ENCODE measurements at places on chromosomes 13 and 19.

DNA sequence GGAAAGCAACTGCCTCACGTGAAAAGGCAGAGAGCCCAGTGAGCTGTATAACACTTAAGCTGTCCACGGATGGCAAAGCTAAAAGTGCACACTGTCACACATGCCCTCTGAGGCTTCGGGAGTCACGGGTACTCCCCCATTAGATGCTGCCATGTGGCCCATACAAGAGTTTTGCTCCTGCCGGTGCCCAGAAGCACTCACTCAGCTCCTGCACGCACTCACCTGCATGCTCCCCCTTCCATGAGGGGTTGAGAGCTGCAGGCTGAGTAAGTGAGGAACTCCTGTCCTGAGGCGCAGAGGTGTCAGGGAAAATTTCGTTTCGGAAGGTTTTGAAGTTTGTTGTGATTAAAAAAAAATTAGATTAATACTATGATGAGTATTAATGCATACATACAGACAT, 939.2 kb upstream of the ATXN8OS start:
- DNase-seq = no peak

DNA sequence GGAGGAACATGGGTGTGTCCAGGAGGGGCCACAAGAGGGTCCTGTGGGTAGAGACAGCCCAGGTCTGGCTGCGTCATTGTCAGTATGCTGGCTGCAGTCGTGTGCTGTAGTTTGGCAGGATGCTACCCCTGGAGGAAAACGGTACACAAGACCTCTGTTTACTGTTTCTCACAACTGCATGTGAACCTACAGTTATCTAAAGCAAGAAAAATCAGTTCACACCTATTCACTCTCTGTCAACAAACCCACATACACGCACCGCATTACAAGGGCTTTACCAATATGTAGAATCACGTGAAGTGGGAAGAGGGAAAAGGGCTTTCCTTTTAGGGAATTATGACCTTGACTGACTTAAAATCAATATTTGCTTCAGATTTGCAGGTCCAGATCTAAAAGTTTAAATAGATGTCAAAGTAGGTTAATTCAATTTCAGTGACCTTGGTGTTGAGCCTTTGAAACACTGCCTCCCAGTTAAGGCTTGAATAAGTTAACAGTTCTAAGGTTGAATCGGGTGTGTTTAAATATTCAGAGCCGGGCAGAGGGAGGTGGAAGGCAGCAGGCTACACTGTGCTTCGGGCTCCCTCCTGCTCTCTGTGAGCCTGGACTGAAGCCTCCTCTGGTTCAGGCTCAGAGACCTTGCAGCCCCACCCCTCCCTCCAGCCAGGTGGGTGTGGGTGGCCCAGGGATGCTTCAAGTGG, 17.2 kb upstream of the MCF2L start:
- no peak for DNase-seq

DNA sequence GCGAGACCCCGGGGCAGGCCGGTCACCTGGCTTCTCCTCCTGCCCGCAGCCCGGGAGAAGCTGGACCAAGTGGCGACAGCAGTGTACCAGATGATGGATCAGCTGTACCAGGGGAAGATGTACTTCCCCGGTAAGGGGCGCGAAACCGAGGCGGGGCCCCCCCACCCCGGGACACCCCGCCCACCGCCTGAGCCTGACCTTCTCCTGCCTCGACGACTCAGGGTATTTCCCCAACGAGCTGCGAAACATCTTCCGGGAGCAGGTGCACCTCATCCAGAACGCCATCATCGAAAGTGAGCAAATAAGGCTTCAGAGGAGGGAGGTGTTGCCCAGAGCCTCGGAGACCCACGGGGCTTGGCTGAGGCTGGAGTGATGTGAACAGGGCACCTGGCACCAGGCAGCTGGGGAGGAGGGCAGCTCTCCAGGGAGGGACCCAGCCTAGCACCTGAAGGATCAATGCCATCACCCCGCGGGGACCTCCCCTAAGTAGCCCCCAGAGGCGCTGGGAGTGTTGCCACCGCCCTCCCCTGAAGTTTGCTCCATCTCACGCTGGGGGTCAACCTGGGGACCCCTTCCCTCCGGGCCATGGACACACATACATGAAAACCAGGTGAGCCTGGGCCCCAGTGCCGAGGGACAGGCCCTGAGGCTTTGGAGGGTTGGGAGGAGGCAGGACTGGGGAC, 629 bp downstream of the IZUMO4 start:
- no peak for DNase-seq

DNA sequence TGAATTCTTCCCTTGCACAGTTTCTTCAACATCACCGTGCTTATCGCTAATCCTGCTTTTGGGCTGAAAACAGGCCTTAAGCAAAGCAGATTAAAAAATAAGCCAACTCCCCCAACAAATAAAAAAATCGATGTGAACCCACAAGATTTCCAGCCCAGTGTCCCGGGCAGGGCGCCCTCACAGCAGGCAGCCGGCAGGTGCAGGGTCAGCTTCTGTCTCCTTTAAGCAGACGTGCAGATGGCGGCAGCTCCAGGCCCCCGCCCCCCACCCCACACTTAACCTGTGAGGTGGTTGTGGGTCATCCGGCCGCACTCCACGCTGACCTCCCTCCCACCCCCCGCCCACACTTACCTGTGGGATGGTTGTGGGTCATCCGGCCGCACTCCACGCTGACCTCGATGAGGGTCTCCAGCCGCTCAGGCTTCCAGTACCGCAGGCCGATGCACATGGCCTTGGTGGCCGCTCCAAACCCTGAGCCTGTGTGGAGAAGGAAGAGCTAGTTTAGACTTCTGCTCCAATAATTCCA, 19.8 kb downstream of the ADPRHL1 start:
- no peak for DNase-seq

DNA sequence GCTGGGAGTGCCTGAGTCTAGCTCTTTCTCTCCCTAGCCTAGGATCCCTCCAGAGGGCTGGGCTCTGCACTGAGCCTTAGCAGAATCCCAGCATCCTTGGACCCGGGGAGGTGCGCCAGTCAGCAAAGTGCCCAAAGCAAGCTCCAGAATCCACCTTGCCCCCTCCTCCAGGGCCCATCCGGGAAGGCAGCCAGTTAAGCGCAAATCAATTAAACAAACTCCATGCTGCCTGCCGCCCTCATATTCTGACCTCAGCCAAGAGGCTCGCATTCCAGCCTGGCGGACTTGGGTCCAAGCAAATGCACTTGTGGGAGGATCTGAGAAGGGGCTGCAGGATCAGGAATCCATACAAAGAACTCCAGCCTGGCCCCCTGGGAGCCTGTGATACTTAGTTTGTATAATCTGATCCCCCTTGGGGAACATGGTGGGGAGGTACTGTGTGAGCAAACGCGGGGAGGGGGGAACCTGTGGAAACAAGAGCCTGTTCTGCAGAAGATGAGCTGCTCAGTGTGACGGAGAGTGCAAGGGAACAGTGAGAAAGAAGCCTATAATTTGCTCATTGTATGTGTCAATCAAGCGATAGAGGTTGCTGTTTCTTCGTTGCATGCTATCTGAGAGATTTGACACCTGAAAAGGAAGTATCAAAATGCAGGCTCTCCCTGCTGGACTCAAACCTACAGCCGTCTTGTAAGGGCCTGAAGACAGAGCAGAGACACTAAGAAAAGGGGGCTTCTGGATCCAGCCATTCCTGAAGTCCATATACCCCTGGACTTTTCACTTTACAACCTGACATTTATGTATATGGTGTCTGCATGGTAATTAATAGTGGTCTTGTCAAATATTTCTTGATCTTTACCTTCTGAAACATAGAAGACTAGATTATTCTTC, 29.4 kb downstream of the ZNRF4 start:
- no peak for DNase-seq

GRCh38 chr13:105519771-105520170, 1015.7 kb downstream of the EFNB2 start:
- no peak for DNase-seq

DNA sequence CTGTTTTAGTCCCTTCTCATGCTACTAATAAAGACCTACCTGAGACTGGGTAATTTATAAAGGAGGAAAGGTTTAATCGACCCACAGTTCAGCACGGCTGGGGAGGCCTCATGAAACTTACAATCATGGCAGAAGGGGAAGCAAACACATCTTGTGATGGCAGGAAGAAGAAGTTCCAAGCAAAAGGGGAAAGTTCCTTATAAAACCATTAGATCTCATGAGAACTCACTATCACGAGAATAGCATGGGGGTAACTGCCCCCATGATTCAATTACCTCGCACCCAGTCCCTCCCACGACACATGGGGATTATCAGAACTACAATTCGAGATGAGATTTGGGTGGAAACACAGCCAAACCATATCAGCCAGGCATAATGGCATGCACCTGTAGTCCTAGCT, 13.0 kb upstream of the STRN4 start:
- DNase-seq = no peak

DNA sequence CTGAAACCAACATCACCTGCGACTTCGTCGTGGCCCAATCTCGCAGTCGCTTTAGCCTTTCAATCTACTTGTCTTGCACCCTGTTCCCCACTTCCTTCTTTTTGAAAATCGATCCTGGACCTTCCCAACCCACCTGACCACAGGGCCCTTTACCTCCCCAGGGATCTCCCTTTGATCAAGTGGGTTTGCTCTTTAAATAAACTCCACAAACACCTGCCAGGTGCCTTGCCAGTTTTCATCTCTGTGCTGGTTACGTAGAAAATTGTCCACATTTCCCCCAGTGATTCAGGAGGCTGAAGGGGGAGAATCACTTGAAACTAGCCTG, 14.5 kb upstream of the RAB20 start:
- DNase-seq = no peak

DNA sequence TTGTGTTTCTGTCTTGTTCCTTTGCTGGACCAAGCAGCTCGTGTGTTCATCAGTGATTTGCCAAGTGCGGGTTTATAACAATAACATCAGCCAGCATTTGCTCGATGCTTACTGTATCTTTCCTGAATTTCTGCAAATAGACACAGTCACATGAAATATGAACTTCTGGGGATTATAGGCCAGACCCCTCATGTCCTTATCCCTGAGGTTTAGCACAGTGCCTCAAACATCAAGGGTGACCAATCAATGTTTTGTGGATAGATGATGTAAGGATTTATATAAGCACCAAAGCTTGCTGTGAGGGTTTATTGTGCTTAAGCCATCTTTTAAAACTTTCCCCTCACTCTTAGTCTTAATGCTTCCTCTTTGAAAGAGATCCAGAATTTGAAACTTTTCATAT, 323.9 kb downstream of the SLC7A1 start:
- DNase-seq = no peak
